Activated CD4-positive, alpha-beta T cell treated with anti-CD3 and anti-CD28 coated beads, Interleukin-2, amount 50 U/mL, for 24 hours (primary cell): ENCODE measurements at places on chromosomes 2 and 18.

- no peak for DNase-seq
These were observed 26.2 kb upstream of the NAGK start for GRCh38 chr2:71042287-71042686.

GRCh38 chr18:6543330-6543908 is 128.7 kb upstream of the L3MBTL4 start:
- no peak for DNase-seq

- no peak for DNase-seq
These were observed 803 bp upstream of the FIGN start for GRCh38 chr2:163736433-163737189.

DNA sequence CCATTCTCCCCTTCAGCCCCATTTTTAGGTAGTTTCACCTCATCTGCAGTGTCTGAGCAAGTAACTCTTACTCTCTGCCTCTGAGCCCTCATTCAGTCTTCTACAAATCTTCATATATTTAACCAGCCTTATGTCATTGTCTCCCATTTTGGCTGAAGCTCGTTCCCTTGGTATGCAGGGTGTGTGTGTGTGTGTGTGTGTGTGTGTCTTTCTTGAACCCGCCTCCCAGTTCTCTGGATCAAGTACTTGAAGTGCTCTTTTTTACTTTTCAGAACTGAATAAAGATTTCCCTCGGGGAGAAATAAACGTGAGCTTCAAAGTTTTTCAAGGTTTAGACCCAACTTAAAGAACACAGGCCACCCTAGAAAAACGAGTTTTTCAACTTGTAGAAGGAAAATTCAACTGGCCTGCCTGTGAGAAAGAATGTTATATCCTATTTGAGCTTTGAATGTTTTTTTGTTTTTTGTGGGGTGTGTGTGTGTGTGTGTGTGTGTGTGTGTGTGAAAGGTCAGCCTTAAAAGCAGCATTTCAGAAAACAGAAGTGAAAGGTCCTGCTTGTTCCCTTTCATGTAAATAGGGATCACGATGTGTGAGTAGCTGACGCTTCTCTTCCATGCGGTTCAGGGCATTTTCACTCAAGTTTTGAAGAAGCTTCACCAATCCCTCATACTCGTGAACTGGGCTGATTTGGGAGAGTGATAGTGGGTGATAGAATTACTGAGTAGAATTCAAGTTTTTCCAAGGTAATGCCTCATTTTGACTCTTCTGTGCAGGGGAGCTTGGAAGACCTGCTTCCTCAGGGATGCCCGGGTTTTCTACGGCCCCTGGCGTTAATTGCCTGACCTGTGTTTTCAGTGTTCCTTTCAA is 50.6 kb upstream of the EML6 start:
- no peak for DNase-seq

- no peak for DNase-seq
These were observed 1122.7 kb upstream of the PIK3C3 start for GRCh38 chr18:40832362-40832761.

GRCh38 chr2:203549406-203549805 is 14.3 kb upstream of the RAPH1 start:
- DNase-seq = no peak

- DNase-seq = no peak
These were observed 35.2 kb downstream of the WDPCP start for GRCh38 chr2:63553049-63553448.

DNA sequence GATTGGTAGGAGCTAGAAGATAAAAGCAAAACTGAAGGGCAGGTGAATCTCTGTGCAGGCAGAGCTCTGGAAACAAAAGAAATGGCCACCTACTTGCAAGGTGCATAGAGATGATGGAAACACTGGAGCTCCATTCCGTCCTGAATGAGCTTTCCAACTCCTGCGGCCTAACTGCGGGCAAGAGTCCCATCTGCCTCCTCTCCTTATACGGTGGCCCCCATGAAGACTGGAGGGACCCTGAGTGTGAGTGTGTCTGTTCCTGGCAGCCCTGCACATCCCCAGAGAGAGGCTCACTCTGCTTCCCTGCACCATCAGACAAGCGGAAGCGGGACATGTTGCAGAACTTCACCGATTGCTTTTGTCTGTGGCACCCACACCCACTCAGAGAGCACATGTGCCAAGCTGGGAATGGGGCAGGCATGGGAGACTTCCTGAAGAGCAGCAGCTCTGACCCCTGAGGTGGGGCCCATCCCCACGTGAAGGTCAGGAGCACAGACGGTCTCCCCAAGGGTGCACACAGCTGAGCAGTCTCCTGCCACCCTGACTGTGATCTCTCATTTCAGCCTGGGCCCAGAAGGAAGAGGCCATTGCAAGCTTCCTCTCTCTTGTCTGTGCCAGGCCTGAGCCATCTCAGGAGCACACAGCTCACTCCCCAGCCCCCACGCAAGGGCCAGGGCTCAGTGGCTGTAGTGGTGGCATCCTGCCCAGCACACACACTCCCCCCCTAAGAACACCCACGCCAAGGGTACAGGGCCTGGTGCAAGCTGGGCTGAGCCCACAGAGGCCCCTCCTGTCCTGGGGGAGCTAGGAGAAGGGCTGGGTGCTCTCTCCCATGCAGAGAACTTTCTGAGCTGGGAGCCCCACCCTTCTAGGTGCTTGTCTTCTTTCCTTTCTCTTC is 75.3 kb downstream of the STPG4 start:
- no peak for DNase-seq

- DNase-seq = no peak
These were observed 40.6 kb downstream of the CFAP210 start for GRCh38 chr2:169653636-169654035.

- DNase-seq = no peak
These were observed 1.3 kb upstream of the CLIP4 start for GRCh38 chr2:29113891-29114321.

DNA sequence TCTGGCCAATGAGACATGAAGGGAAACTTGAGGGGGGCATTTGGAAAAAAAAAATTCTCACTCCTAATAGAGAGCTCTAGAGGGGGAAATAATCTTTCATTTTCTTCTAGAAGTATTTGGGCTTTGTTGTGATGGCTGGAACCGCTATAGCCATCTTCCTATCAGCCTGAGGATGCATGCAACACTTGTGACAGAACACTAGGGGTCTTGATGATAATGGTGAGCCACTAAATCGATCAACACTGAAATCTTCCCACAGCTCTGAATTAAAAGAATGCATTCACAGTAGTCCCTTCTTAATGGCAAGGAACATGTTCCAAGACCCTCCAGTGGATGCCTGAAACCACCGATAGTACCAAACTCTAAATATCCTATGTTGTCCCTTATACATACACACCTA is 325.3 kb downstream of the LNPK start:
- DNase-seq = no peak

DNA sequence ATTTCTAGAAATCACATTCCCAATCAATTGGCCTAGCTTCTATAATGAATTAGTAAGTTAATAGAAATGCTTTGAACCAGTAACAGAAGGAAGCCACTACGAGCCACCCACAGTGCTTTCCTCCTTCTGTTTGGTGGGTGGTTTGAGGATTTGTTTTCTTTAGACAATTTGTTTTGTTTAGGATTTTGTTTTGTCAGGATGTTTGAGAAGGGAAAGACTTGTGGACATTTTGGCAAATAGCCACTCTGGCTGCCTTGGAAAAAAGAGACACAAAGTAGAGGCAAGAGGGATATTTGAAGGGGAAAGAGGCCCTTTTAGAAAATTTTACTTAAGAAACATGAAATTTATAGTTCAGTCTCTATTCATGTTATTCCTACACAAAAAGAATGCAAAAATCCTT is 47.7 kb downstream of the TANK start:
- no peak for DNase-seq

GRCh38 chr18:32437100-32437834 is 33.4 kb downstream of the GAREM1 start:
- DNase-seq = no peak

- DNase-seq = no peak
These were observed 686.0 kb upstream of the DDX18 start for GRCh38 chr2:117128461-117128860.

- no peak for DNase-seq
These were observed 210.6 kb downstream of the IKZF2 start for GRCh38 chr2:212940816-212941215.

GRCh38 chr18:36685580-36685979 is 143.2 kb downstream of the TPGS2 start:
- DNase-seq = no peak

DNA sequence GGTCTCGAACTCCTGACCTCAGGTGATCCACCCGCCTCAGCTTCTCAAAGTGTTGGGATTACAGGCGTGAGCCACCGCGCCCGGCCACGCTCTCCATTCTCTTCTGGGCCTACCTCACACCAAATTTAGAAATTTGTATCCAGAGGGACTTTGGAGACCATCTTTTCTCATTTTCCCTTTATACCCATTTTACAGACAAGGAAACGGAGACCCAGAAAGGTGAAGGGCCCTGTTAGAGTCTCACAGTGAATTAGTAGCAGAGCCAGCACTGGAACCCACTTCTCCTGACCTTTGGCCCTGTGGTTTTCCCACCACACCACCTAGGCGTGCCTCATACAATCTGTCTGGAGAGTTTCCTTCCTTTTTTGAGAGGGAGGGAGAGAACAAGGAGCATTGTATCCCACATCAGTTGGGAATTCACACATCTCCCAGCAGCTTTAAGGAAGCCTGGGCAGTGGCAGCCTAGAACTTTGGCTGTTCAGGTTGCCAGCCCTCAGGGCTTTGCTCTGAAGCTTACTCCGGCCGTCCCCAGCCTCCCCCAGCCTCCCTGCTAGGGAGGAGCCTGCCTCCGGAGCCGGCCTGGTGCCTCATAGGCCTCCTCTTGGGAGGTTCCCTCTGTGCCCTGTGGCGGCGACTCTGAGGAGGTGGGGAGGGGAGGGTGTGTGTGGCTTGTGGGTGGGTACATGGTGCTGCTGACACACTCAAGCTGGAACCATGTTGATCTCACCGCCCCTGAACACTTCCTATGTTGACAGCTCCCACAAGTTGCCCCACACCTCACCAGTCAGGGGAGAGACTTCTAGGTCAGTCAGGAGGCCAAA is 13.8 kb downstream of the FOSL2 start:
- no peak for DNase-seq

DNA sequence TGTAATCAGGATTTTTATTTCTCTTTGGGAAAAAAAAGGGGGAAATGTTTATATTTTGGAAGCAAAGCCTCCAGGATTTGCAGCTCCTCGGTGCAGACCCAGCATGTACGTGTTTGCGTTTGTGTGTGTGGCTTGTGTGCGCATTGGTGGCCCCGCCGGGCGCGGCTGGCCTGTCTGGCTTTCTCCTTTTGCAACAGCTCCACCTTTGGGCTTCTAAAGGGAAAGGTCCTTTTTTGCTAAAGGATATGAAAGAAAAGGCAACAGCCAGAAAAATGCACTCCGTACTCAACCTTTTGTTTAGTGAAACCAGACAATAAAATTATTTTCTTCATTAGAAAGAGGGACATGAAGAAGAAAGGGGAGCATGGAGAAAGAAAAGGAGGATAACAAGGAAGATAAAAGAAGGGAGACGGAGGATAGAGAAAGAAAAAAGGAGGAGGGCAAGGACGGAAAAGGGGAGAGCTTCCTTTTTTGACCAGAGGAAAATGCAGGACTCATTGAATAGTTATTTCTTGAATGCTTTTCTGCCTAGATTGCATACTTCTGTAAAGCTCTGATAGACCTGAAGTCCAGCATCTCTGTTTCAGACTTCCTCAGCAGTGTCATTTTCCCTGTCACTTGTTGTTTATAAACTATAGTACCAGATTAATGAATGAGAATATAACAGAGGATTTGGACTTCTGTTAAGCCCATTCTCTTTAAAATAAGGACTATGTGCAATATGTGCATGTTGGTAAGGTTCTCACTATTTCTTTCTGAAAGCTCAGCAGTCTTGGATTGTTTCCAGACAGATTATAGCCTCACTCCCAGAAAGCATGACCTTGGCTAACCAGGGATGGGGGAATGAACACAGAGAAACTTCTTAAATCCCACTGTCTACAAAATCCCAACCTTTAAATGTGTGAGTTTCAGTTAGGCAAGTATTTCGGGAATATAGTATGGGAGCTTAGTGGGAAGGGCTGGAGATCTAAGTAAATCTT is 563.1 kb upstream of the PIK3C3 start:
- DNase-seq = no peak

DNA sequence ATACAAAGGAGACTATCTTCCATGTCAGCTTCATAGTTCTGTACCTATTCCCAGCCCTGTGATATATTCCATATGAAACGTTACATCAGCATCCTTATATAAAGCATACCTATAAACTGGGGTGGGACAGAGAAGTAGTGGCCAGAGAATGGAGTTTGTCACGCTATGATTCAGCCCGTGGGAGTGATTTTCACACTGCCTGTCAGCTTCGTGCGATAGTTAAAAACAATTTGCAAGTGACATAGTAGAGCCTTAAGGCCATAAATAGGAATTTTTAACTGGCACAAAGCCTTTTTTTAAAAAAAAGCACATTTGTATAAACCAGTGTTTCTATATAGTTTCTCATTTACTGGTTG is 30.2 kb downstream of the PKP4 start:
- no peak for DNase-seq

DNA sequence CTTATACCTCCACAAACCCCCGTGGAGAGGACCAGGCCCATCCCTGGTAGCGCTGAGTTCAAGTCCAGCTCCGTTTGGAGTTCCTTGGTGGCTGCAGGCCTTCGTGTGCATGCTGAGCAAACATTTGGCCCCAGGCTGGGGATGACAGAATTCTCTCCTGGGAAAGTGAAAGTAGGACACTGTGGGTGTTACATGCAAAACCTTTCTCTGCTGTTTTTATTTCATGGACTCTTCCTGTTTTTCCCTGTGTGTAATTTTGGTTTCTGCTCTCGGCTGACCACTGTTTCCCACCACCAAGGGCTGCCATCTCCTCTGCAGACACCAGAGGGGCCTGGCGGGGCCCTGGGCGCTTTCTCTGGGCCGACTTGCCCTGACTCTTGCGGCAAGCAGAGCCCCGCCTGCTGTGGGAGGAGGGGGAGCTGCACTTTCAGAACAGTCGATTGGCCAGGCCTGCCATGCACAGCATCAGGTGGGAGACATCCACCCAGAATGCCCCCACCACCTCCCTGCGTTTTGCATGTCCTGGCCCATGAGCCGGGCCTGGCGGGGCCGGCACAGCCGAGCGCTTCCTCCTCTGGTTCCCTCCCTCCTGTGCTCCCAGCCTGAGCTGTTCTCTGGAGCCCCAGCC is 102.4 kb downstream of the CABLES1 start:
- DNase-seq = peak; percentile 24

GRCh38 chr18:27136208-27136535 is 48.9 kb downstream of the CHST9 start:
- DNase-seq = no peak

GRCh38 chr18:36454848-36455458 is 157.4 kb downstream of the FHOD3 start:
- no peak for DNase-seq
